ENCODE measurements at places on chromosomes 1 and 21.

- DNase-seq: no peak
Measured at GRCh38 chr1:42118125-42118524, 35.1 kb upstream of the GUCA2B start.

- no peak for DNase-seq
Measured at GRCh38 chr1:207840380-207840779, 70.5 kb downstream of the CD34 start.

DNA sequence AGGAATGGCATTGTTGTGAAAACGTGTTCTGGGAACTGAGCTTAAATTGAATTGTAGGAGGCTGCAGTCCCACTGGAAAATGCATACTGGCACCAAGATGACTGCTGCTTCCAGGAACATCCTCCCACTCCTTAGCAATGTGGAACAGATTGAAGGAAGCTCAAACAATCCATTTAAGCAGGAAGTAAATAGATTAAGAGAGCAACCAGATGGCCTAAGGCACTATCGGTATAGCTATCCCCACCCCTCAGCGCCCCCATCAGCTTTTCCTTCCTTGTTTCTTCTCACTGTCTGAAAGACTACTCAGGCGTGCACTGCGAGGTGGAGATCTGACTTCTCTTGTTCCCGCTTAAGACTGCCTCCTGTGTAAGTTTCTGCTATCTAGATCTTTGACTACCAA is 4.0 kb upstream of the IFI16 start:
- no peak for DNase-seq

GRCh38 chr1:204989266-204990058 is 53.5 kb upstream of the CNTN2 start:
- peak; percentile 17 for DNase-seq

DNA sequence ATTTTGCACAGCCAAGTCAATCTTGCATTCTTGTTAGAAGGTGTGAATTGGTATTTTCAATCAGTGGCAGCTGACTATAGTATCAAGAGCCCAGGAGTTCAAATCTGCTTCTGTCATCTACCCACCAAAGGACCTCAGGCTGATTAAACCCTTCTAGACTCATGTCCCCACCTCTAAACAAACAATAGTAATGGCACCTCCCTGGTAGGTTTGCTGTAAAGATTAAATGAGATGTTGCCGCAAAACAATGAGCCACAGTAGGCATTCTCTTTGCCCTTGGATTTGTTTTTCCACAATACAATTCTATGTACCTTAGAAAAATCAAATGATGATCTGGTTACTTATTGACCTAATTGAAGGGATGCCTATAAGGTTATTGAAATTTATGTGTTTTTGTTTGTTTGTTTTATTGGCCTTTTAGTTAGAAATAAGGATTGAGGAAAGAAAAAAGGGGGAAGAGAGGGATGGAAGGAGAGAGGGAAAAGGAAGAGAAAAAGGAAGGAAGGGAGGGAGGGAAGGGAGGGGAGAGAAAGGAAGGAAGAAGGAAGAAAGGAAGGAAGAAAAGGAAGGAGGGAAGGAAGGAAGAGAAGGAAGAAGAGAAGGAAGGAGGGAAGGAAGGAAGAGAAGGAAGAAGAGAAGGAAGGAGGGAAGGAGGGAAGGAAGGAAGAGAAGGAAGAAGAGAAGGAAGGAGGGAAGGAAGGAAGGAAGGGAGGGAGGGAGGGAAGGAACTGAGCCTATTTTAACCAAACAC is 110.7 kb downstream of the ETS2 start:
- no peak for DNase-seq

GRCh38 chr1:235207209-235207565 is 46.1 kb upstream of the RBM34 start:
- peak; percentile 17 for DNase-seq

- DNase-seq: no peak
Measured at GRCh38 chr1:119410961-119411360, 4.0 kb upstream of the HSD3B2 start.

DNA sequence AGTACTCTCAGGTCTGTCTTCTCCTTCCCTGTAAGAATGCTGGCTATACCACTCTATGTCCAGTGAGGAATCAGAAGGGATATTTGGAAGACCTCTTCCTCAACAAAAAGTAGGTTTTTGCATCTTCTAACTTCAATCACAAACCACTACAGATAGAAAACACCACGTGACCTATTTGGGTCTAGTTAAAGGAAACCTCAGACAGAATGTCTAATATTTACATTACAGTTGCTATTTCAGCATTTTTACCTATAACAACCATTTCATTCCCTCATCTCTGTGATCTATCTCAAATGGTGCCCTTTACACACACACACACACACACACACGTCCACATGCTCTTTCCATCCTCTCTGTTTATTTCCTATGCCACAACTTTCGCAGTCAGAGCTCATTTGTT is 7.9 kb upstream of the ADORA3 start:
- no peak for DNase-seq

GRCh38 chr1:169368406-169368769 is 393 bp downstream of the BLZF1 start:
- DNase-seq: no peak

GRCh38 chr1:222045786-222046185 is 303.9 kb upstream of the DUSP10 start:
- no peak for DNase-seq

- DNase-seq: no peak
Measured at GRCh38 chr1:232705815-232706575, 76.1 kb upstream of the SIPA1L2 start.

- no peak for DNase-seq
Measured at GRCh38 chr1:109392037-109392787, 5.5 kb downstream of the SORT1 start.

- no peak for DNase-seq
Measured at GRCh38 chr1:47631411-47631995, 193.7 kb downstream of the FOXD2 start.

DNA sequence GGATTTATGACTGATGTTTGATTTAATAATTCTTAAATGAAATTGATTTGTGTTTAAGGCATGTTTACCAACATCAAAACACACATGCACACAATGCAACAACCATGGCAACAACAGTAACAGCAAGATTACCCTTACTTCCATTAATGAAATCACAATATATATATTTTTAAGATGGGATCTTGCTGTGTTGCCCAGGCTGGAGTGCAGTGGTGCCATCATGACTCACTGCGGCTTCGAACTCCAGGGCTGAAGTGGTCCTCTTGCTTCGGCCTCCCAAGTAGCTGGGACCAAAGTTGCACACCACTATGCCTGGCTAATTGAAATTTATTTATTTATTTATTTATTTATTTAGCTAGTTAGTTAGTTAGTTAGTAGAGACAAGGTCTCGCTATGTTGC is 27.7 kb downstream of the NEK7 start:
- no peak for DNase-seq

DNA sequence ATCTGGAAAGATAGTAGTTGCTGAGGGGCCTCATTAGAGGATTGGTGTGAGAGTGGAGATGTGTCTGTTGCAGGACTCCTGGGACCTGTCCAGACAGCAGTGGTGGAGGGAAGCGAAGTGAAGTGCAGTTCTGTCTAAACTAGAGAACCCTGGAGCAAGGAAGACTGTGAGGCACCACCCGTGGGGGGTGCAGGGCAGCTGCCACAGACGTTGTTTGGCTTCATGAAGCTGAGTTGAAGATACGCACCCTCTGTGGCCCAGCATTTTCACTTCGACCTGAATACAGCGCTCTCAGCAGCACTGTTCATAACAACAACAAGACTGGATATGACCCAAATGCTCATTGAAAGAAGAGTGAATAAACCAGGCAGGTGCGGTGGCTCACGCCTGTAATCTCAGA is 29.3 kb downstream of the ABCG1 start:
- DNase-seq: no peak

- no peak for DNase-seq
Measured at GRCh38 chr1:26784023-26784871, 3.5 kb upstream of the PIGV start.

GRCh38 chr1:223201967-223202366 is 58.9 kb upstream of the TLR5 start:
- no peak for DNase-seq

DNA sequence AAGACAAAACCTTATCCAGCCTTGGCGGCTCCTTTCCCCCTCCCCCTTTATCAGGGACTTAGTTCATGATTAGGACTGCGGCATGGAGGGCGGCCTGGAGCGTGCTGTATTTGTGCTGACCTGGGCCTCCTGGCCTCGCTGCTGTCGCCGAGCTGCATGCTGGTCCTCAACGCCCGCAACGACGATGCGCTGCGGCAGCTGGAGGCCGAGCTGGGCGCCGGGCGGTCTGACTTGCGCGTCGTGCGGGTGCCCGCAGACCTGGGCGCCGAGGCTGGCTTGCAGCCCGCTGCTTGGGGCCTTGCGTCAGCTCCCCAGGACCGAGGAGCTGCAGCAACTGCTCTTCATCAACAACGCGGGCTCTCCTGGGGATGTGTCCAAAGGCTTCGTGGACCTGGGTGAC is 70.9 kb downstream of the TM2D1 start:
- no peak for DNase-seq

DNA sequence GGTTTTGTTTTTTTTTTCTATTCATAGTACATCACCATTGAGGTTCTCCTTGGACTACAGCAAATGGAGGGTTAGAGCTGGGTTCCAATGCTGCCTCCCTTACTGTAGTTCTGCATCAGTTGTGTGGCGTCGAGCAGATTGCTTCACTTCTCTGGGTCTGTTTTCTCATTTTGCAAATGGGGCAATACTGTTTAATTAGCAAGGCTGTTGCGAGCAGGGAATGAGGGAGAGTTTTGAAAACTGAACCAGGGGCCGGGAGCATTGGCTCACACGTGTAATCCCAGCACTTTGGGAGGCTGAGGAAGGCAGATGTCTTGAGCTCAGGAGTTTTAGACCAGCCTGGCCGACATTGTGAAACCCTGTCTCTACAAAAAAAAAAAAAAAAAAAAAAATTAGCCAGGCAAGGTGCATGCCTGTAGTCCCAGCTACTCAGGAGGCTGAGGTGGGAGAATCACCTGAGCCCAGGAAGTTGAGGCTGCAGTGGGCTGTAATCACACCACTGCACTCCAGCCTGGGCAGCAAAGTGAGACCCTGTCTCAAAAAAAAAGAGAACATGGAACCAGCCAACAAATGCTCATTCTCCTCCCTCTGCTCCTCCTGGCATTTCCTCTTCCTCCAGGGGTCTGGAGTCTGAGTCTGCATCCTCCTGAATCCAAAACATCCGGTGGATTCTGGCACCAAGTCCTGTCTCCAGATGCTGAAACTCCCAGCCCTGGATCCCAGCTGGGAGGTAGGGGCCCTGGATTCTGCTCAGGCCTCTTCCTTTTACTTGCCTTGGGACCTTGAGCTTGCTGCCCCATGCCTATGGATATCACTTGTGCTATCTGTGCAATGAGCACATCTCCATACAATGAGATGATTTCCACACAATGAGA is 3.7 kb upstream of the PLOD1 start:
- DNase-seq: no peak

GRCh38 chr1:234154320-234155251 is 218.7 kb upstream of the COA6 start:
- DNase-seq: no peak

- DNase-seq: no peak
Measured at GRCh38 chr1:98054786-98055185, 134.0 kb upstream of the DPYD start.

DNA sequence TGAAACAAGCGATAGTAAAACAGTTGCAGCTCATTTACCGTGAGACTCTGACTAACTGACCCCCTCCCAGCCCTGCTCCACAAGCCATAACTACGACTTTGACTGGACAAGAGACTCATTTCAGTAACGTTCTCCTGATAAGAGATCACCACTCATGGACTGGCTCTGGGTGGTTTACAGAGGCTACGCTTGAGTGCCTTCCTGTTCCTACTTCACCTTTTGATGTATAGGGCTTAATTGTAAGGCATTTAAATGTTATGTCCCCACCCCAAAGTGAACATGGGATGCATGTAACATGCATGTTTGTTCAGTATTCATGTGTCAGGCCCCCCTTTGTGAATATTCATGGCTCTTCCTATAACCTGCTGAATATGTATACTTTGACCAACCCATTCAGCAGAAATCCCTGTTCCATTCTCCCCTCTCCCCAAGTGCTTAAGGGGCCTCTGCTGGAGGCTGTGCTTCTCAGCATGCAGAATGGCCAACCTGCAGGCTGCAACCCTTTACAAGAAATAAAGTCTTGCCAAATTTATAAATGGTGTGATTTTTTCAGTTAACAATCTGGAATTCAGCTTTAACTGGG is 50.7 kb upstream of the SPOCD1 start:
- DNase-seq: no peak

GRCh38 chr1:19091196-19091953 is 118.7 kb downstream of the UBR4 start:
- no peak for DNase-seq

GRCh38 chr21:40668555-40669275 is 178.2 kb downstream of the DSCAM start:
- DNase-seq: no peak

- no peak for DNase-seq
Measured at GRCh38 chr1:32182060-32182459, 2.6 kb downstream of the TXLNA start.

DNA sequence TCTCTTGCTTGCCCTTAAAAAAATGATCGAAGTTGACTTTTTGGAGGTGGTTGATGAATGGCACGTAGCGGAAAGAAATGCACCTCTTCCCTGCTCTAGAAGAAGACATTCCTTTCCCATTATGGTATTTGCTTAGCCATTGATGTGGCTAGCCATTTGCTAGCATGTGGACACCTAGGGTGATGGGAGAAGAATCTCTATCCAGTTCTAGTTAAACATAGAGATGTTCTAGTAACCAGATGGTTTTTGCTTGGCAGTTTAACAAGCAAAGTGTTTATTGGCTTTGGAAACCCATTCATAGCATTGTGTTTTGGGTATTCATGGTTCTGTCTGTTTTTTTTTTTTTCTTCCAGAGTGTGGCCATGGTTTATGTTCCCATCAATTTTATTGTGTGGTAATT is 78.9 kb downstream of the KCNJ6 start:
- no peak for DNase-seq

DNA sequence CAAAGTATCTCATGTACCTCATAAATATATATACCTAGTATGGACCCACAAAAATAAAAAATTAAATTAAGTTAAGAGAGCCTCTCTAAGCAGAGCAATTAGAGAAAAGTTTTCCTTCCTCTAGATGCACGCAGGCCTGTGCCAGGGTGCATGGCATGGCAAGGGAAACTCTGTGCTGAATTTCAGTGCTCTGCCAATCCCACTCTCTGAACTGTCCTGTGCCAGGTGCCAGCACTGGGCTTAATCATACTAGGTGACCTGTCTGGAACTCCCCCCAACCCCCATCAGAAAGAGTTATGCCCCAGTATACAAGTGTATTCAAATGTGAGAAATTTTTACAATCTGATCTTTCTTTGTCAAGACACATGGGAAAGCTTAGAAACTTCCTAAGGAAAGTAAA is 10.4 kb upstream of the LAMC2 start:
- DNase-seq: no peak

DNA sequence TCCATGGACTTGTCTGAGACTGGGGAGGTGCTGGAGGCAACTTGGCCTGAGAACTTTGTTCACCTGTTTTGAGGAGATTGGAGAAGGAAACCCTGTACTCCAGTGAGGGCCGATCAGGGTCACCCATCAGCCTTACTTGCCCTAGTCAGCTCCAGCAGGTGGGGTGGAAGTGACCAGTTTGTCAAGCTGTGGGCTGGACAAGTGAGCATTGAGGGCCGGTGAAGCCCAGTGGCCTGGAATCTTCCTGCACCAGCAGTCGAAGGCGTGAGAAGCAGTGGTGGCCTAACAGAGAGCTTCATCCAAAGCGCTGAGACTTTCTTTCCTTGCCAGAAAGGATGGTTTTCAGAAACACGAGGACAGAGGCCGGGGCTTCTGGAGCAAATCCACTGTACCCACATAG is 9.6 kb downstream of the SLC37A1 start:
- DNase-seq: no peak

GRCh38 chr1:12112711-12113161 is 49.6 kb downstream of the TNFRSF8 start:
- DNase-seq: no peak
